Stimulated activated CD8-positive, alpha-beta memory T cell treated with anti-CD3 and anti-CD28 coated beads, Interleukin-2, amount 100 ng/mL, for 48 hours (primary cell): ENCODE measurements at places on chromosomes 6 and 20.

DNA sequence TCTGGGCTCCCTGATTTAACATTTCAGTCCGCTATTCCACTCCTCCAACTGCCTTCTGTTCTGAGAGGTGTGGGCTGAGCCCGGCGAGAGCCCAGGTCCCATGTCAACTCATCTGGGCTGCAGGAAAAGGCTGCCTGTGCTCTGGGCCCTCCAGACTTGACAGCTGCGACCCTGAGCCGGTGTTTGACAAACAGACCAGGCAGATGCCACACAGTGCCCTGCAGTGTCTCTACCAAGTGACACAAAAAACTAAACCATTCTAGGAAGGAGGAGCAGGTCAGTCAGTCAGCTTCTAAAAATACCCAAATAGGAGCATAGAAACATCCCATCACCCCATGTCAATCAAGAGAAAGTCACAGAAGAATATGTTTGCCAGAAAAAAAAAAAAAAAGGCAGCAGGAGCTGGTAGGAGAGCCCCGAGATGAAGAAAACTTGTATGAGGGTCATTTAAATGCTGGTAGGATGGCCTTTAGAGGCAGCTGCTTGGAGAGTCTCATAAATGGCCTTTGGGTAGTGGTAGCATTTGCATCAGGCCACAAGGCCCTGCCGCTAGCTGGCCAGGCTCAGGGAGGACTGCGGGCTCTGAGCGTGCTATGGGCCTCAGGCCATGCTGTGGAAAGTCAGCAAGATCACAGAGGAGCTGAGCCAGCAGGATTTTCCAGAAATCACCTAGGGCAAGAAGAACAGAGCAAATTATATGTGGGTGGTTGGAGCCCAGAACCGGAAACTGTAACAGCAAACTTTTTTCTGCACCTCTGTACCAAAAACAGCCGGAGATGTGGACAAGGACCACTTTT is 36.6 kb upstream of the GFOD1 start:
- no peak for DNase-seq

DNA sequence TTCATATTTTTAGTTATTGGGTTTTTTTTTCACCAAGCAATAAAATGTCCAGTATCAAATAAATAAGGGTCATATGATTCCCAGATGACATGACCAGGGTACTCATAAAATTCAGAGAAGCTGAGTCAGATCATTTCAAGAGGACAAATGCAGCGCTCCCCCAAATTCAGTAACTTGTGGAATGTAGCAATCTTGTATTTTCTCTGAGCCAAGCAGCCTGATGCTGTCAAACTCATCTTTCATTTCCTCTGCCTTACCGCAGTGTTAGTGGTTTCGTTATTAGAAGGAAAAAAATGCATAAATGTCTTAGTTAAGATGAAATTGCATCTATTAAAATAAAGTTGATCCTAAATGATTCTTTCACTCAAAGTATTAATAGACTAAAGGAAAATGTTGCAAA is 57.8 kb upstream of the EDN1 start:
- no peak for DNase-seq

- DNase-seq: no peak
Measured at GRCh38 chr20:48568520-48568919, 259.3 kb downstream of the PREX1 start.

- no peak for DNase-seq
Measured at GRCh38 chr6:117228202-117228601, 37.2 kb upstream of the VGLL2 start.
